GM23248 (cell line): ENCODE measurements at places on chromosomes 4 and X. TPM values are rescaled to one million over a fixed set of nuclear protein-coding genes. Genes with fewer than 3 reads are reported as not detected.

DNA sequence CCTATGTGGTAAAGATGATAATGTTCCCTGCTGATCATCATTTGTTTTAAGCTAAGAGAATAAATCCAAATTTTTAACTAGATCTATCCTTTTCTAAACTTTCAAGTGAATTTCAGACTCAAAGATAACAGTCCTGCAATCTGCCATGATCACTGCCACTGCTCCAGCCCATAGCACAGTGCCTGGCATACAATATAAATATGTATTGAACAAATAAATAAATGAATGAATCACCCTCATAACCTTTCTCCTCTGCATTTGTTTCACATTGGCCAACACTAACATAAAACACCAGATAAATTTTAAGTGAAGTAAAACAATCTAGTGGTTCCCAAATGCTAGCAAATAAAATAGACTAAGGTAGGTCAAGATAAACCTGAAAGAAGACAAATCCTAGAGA, 439.0 kb downstream of the GPM6A start:
- no peak overlapping the region for H3K27ac ChIP-seq
- H3K36me3 ChIP-seq, result no peaks in the 10 kb centered on the region
- peak; percentile 2 for DNase-seq
- H3K4me1 ChIP-seq, result no peaks in the 10 kb centered on the region
- H3K27me3 ChIP-seq, result no peaks in the 10 kb centered on the region

- peak; percentile 76 for DNase-seq
- no peaks in the 10 kb centered on the region; the same call in 1 of the 2 replicates for H3K4me1 ChIP-seq
- no peaks in the 10 kb centered on the region for H3K27me3 ChIP-seq
- peak overlapping the region; percentile 63 for H3K27ac ChIP-seq
- no peaks in the 10 kb centered on the region for H3K36me3 ChIP-seq
Measured at GRCh38 chrX:150363561-150364346, 637 bp downstream of the MAMLD1 start.

GRCh38 chrX:110212299-110212698, 105.6 kb downstream of the AMMECR1 start:
- no peaks in the 10 kb centered on the region; the same call in 1 of the 2 replicates for H3K36me3 ChIP-seq
- no peak overlapping the region for H3K4me3 ChIP-seq
- peak; percentile 20 for DNase-seq

GRCh38 chr4:139617702-139618490, 47.7 kb upstream of the MGST2 start:
- H3K4me1 ChIP-seq, result no peaks in the 10 kb centered on the region; the same call in 1 of the 2 replicates
- DNase-seq, result peak; percentile 61
- H3K36me3 ChIP-seq, result no peaks in the 10 kb centered on the region
- H3K4me3 ChIP-seq, result no peak overlapping the region
- H3K27ac ChIP-seq, result no peak overlapping the region

DNA sequence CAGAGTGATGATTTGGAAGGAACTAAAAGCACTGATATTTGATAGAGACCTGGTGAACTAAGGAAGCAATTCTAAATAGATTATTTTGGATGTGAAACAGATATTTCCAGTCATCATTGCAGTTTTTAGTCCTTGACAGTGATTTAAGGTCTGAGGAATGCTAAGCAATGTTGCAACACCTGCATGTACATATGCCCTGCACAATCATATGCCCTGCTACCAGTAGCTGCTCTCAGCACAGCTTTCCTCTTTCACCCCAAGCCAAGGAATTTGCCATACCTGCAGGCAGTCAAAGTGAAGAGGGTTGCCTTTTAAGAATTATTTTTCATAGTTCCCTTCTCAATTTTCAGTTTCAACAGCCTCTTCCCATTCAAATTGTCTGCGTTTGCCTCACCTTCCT, 8.7 kb upstream of the FAM47A start:
- H3K36me3 ChIP-seq, result no peaks in the 10 kb centered on the region
- no peak overlapping the region for H3K27ac ChIP-seq
- no peaks in the 10 kb centered on the region for H3K27me3 ChIP-seq

- no peak overlapping the region for H3K4me3 ChIP-seq
- H3K36me3 ChIP-seq, result no peaks in the 10 kb centered on the region
- no peaks in the 10 kb centered on the region for H3K4me1 ChIP-seq
- no peak overlapping the region for H3K27ac ChIP-seq
Measured at GRCh38 chr4:8086783-8087445, 71.7 kb downstream of the ABLIM2 start.

- DNase-seq, result no peak
- no peaks in the 10 kb centered on the region for H3K4me1 ChIP-seq
- H3K27ac ChIP-seq, result no peak overlapping the region
- no peaks in the 10 kb centered on the region for H3K36me3 ChIP-seq
- no peaks in the 10 kb centered on the region for H3K27me3 ChIP-seq
Measured at GRCh38 chr4:168337550-168337940, 19.0 kb upstream of the DDX60 start.

MAGEB2 gene
- not detected in 2 replicates for total RNA-seq

STBD1 gene
- 6.7 and 10.6 TPM in 2 replicates for total RNA-seq

CPZ gene
- total RNA-seq, result 13.4 and 14.0 TPM in 2 replicates

BEX2 gene
- total RNA-seq, result not detected in 2 replicates
